ENCODE measurements at places on chromosomes 12 and 14.

GRCh38 chr14:44657203-44657602 is 150.1 kb upstream of the FSCB start:
- no peak for DNase-seq

GRCh38 chr14:26841326-26841725 is 243.5 kb upstream of the NOVA1 start:
- DNase-seq, result no peak

DNA sequence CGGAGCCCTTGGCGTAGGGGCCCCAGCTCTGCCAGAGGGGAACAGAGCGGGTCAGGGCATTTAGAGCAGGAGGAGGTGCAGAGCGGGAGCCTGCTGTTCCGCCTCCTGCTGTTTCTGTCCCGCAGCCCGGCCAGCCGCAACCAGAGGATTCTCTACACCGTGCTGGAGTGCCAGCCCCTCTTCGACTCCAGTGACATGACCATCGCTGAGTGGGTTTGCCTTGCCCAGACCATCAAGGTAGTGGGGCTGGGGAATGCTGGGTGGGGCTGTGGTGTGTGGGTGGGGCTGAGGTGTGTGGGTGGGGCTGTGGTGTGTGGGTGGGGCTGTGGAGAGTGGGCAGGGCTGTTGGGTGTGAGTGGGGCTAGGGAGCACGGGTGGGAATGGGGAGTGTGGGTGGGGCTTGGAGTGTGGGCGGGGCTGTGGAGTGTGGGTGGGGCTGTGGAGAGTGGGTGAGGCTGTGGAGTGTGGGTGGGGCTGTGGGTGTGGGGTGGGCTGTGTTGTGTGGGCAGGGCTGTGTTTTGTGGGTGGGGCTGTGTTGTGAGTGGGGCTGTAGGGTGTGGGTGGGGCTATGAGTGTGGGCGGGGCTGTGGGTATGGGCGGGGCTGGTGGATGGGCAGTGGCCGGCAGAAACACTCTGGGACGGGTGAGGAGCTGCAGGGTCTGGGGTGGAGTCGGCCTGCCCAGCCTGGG is 8.0 kb downstream of the ASPG start:
- DNase-seq, result no peak

DNA sequence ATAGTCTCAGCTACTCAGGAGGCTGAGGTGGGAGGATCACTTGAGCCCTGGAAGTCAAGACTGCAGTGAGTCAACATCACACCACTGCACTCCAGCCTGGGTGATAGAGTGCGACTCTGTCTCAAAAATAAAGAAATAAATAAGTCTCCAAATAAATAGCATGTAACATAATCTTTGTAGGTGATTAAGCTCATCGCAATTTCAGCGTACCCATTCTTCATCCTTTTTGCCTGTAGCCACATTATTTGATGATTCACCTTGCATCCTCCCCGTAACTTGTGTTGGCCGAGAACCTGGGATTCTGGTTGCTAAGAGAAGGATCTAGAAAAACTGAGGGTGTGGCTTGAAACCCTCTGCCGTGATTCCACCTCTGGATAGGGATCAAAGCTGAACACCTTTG is 115.1 kb downstream of the GALC start:
- no peak for DNase-seq

- no peak for DNase-seq
Observed at GRCh38 chr12:52903855-52904508, 894 bp downstream of the KRT8 start.

GRCh38 chr14:32327255-32327961 is 1.7 kb upstream of the AKAP6 start:
- no peak for DNase-seq

DNA sequence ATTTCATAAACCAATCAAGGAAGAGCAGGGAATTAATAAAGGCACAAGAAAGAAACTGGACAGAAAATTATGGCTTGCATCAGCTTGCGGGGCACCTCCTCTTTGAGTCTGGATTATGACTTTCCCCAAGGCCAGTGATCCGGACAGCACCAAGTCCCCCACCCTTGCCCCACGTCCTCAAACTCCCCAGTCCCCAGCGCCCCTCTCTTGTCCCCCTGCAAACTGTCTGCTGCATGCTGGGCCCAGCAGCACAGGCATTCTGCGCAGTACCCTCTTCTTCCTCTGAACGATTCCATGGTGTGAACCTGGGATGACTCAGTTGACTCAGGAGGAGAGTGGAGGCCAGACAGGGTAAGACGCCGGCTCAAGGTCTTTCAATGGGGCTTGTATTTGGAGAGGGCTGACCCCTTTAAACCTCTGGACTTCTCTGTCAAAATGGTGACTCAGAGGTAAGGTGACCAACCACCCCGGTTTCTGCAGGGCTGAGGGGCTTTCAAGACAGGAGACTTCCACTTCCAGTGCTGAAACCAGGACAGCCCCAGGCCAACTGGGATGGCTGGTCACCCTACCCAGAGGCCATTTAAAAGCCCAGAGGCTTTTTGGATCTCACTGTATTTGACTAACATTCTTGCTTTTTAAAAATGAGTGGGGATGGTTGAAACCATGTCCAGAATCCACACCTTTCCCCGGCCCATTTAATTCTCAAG is 13.5 kb downstream of the C14orf132 start:
- DNase-seq, result no peak

- DNase-seq, result no peak
Observed at GRCh38 chr14:27672047-27672446, 1074.2 kb upstream of the NOVA1 start.

DNA sequence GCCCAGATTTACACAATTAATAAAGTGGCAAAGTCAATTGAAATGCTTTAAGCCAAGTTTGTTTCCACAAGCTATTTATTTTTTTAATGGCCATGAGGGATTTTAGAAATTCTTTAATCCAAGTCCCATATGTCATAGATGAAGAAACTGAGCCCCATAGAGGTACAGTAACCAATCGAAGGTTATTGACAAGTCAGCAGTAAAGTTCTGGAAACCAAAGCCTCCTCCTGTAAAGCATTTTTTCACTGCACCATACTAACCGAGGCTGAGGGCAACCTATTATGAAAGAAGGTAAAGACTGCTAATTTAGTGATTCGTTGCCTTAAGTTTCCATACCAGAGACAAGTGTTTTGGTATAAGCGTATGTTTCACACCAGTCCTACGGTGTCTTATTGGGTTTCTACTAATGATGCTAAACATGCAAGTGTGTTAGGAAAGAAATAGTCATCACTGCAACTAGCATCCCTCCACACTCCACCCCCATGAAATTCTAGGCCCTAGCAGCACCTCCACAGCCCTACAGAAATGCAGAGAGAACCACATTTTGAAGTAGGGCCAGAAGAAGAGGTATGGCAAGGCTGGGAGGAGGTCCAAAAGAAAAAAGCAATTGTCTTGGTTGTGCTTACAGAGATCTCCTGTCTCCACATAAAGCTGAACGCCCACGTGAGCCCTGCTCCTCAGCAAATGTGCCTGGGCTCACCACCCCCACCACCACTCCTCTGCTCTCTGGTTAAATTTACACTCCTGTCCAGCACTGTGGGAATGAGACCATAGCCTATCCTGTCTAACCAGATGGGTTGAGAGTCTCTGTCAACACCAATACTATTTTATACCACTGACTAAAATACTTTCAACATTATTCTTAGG is 271.1 kb upstream of the G2E3 start:
- no peak for DNase-seq

DNA sequence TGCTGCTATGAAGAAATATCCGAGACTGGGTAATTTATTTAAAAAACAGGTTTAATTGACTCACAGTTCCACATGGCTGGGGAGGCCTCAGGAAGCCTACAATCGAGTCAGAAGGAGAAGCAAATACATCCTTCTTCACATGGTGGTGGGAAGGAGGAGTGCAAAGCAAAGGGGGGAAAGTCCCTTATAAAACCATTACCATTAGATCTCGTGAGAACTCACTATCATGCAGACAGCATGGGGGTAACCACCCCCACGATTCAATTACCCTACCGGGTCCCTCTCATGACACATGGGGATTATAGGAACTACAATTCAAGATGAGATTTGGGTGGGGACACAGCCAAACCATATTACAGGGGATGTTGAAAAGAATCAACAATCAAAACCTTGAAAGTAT is 74.9 kb downstream of the PPM1H start:
- no peak for DNase-seq

GRCh38 chr14:103808403-103809001 is 38.9 kb downstream of the PPP1R13B start:
- DNase-seq, result peak; percentile 20

DNA sequence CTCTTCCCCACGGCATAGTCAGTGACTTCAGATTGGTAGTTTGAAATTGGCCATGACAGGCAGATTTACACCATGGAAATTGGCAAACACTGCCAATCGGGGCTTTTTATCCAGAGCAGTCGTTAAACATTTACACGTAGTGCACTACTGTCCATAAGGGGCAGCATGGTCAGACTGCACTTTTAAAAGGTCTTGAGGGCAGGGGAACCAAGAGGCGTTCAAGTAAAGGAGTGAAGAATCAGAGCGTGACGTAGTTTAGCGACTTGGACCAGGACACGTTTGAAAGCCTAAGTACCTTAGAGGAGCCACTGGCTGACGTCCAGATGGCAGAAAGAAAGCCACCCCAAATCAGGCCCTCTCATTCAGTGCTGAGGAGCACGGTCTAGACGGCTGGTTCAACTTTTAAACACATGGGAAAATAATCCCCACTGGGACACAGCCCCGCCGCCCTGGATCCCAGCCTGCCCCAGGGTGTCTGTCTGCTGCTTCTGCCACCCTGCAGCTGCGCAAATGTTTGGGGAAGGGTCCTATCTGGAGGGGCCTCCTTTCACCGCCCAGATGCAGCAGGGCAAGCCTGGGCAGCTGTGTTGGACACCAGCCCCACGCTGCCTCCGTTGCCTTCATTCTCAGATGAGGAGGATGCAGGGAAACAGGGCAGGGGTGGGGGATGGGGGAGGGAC is 52.5 kb upstream of the PPP2R5C start:
- no peak for DNase-seq

DNA sequence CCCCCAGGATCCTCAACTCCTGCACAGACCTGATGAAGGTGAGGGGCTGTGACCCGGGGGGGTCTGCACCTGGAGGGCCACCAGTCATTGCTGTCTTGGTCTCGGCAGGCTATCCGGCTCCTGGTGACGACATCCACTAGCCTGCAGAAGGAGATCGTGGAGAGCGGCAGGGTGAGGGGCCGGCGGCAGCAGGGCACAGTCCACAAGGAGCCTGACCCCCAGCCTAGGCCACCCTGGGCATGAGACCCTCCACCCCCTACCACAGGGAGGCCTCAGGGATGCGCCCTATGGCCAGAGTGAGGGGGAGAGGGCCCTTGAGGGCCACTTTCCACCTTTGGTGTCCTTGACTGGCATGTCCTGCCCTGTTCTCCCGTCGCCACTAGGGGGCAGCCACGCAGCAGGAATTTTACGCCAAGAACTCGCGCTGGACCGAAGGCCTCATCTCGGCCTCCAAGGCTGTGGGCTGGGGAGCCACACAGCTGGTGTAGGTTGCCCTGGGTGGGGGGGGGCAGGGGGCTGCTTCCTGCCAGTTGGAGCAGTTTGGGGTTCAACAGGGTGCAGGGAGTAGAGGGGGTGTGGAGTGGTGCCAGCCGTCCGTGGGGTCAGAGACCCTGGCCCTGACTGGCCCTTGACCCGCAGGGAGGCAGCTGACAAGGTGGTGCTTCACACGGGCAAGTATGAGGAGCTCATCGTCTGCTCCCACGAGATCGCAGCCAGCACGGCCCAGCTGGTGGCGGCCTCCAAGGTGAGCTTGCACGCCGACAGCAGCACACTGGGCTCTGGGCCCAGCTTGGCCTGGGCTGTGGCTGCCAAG is 25.0 kb downstream of the HIP1R start:
- peak; percentile 46 for DNase-seq

DNA sequence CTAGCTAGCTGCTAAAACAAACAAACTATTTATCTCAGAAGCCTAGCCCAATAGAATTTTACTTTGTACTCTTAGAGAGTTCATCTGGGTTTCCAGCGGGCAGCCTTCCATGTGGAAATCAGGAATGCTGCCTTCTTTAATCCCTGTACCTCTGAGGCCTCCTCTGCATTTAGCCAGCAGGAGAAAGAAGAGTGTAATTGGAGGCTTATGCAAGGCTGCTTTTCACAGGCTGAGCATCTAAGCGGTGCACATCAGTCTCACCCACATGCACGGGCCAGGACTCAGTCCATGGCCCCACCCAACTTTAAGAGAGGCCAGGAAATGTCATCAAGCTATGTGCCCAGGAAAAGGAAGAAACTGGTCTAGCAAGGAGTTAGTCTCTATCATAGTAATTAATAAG is 14.0 kb upstream of the PTGDR start:
- DNase-seq, result no peak

DNA sequence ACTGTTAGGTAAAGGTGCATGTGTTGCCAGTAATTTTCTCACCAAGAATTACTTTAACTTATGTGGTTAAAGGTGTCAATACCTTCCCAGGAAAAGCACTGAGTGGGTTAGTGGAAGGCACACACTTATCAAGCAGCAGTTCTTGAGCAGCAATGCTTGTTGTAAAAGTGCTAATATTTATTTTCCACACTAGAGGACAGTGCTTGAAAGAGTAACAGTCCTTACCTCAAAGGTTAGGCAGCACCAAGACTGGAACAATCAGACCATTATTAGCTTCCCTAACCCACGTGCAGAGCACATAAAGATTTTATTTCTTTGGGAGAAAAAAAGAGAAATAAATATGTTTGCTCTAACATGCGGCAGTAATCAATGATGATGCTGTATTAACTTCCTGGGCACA is 48.8 kb upstream of the KRR1 start:
- no peak for DNase-seq

GRCh38 chr14:21264025-21264801 is 5.0 kb downstream of the HNRNPC start:
- peak; percentile 45 for DNase-seq

DNA sequence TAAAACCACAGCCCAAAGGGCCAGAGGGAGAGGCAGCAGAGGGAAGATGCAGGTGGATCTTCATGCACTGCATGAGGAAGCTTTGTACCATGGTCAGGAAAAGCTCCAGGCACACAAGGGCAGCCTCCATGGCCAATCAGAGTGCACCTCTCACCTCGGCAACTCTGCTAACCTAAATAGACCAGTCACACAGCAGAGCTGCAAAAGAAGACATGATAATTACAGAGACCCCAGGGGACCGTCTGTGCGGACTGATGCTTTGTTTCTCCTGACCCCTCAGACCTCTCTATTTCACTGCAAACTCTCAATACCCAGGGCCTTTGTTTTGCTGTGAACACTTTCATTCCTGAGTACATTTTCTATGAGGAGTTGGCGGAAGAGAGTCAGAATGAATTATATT is 10.7 kb upstream of the TCL1B start:
- no peak for DNase-seq

DNA sequence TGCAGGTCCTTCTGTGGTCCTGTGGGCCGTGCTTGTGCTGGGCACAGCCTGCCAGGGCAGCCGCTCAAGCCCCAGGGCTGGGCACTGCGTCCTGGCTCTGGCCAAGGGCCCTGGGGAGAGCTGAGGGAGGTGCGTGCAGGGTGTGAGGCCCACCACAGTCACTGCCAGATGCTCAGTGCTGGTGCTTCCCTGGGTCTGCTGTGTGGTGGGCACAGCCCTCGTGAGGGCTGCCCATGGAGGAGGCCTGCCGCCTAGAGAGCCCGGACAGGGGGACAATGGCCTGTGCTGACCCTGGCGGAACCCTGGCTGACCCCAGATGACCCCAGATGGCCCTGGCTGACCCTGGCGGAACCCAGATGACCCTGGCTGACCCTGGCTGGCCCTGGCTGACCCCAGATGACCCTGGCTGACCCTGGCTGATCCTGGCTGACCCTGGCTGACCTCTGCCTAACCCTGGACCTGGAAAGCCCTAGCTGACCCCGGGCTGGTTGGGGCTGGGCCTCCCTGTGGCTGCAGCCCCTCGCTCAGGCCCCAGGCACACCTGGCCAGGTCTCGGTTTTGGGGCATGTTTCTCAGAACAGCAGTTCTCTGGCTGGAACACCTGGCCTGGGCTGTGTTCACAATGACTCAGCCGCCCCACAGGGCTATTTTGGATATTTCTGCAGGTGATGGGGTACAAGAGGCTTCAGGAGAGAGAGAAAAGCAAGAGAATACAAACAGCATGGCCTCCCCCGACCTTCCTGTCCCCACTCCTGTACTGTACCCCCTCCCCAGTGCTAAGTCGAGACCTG is 55.4 kb downstream of the TMEM121 start:
- no peak for DNase-seq

All from AG04450 (cell line).